ENCODE measurements at places on chromosomes 6 and 20. TPM values are rescaled to one million over a fixed set of nuclear protein-coding genes. Genes with fewer than 3 reads are reported as not detected.

GRCh38 chr6:133100865-133101264, 140.3 kb upstream of the EYA4 start:
- no peak overlapping the region for H3K4me3 ChIP-seq
- H3K27ac ChIP-seq = no peak overlapping the region
- no peaks in the 10 kb centered on the region for H3K4me1 ChIP-seq
- H3K27me3 ChIP-seq = no peaks in the 10 kb centered on the region
- H3K36me3 ChIP-seq = no peaks in the 10 kb centered on the region
- no peak for DNase-seq

Gene LY6G6C
- total RNA-seq = 3.6 TPM

Gene WFDC10B
- total RNA-seq = not detected

DNA sequence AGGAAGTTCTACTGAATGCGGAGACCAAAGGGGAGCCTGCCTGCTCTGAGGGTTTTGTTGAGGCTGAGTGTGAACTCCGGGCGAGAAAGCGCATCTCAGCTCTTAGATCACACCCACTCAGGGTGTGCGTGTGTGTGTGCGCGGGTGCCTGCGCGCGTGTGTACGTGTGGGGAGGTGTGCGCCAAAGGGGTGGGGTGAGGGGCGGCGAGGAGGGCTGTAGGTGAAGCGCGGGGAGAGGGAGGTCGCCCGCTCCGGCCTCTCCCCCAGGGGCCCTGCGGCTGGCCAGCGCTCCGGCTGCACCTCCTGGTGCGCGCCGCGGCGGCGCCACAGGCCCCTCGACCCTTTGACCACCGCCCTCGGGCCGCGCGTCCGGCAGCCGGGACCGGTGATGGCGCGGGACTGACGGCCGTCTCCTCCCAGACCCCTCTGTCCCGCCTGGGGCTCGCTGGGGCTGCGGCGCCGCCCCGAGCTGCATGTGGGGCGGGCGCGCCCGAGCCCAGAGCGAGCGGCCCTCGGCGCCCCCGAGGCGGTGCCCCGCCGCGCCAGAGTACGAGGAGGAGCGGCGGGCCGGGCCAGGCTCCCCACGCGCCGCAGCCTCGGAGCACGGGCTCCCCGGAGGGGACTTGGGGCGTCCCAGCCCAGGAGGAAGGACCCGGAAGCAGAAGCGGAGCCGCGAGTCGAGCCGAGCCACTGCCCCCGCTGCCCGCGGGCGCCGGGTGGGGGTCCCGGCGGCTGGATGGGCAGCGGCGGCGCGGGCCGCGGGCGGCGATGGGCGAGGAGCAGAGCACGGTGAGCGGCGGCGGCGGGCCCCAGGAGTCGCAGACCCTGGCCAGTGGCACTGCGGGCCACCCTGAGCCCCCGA, at the start of gene RNF217:
Gene RNF217 (plus strand): TSS at position 661 of the 862 bp plus-strand sequence. CDS start 108 bp downstream, at position 769.
- no peaks in the 10 kb centered on the region for H3K4me1 ChIP-seq
- H3K4me3 ChIP-seq = peak within 1 kb of the TSS; percentile 91
- H3K36me3 ChIP-seq = no peaks in the 10 kb centered on the region

Gene MAP1LC3A
- 24.6 TPM for total RNA-seq

GRCh38 chr6:117477988-117478852, 4.3 kb upstream of the DCBLD1 start:
- no peaks in the 10 kb centered on the region for H3K27me3 ChIP-seq
- no peak overlapping the region for H3K4me3 ChIP-seq
- no peak overlapping the region for H3K27ac ChIP-seq
- no peaks in the 10 kb centered on the region for H3K36me3 ChIP-seq

Gene TEAD3
- 33.5 TPM for total RNA-seq

DNA sequence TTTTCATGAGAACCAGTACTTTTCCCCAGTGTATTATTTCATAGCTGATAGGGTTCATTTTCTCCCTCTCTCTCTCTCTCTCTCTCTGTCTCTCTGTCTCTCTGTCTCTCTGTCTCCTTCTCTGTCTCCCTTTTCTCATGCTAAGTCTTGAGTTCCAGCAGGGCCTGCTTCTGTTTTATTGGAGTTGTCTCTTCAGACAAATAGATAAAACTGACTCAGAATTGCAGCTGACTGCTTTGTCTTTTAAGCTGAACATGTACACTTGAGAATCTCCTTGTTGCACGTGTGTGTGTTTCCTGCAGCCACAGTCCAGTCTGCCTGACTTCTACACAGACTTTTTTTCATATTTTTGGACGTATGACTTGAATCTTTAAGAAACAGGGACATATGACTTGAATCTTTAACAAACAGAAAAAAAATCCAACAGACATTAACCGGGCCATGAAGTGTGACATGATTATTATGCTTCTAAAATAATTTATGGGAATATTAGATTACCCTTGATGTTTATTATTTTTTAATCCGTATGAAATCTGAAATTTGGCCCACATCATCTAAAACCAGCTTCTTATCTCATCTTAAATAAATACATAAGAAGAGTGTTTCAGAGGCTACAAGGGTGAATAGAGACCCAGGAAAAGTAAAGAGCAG, 71.5 kb downstream of the JAG1 start:
- H3K27ac ChIP-seq = peak overlapping the region; percentile 25
- H3K27me3 ChIP-seq = no peaks in the 10 kb centered on the region
- no peaks in the 10 kb centered on the region for H3K36me3 ChIP-seq
- H3K4me3 ChIP-seq = no peak overlapping the region
- peaks cover 11% of the 10 kb centered on the region for H3K4me1 ChIP-seq
- no peak for DNase-seq

DNA sequence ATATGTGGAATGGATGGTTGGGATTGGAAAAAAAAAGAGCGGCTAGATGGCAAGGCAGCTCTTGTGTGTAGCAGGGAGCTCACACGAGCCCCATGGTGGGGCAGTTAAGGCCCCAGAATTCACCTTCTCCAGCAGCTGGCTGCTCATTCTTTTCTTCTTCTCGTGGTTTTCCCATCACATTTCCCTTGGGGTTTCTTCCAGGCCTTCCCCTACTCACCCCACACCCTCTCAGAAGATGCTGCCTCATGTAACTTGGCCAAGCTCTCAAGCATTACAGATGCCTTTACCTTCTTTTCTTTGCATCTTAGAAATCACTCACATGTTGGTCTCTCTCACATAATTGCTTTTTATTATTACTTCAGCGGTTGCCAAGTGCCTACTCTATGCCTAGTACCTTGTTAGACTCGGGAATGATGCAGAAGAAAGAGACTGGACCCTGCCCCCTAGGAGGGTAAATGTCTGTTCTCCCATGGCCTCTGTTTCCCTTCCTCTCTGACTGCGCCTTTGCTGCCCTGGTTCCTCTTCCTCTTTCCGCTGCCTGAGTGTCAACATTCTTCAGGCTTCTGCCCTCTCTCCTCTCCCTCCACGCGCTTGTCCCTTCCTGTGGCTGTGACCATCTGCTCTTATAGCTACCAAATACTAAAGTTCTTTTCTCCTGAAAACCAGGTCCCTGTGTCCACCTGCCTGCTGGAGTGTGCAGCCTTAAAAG, 28.6 kb downstream of the PPARD start:
- H3K4me3 ChIP-seq = no peak overlapping the region
- H3K36me3 ChIP-seq = no peaks in the 10 kb centered on the region
- DNase-seq = no peak
- H3K4me1 ChIP-seq = peaks cover 12% of the 10 kb centered on the region
- H3K27ac ChIP-seq = no peak overlapping the region

Gene TRAPPC3L
- not detected for total RNA-seq

- H3K4me1 ChIP-seq = peaks cover 25% of the 10 kb centered on the region
- H3K36me3 ChIP-seq = no peaks in the 10 kb centered on the region
- H3K27me3 ChIP-seq = no peaks in the 10 kb centered on the region
- no peak for DNase-seq
Measured at GRCh38 chr6:139983555-139984276, 609.3 kb upstream of the CITED2 start.

Gene C20orf141
- not detected for total RNA-seq

- H3K27me3 ChIP-seq = no peaks in the 10 kb centered on the region
- H3K36me3 ChIP-seq = no peaks in the 10 kb centered on the region
- H3K27ac ChIP-seq = no peak overlapping the region
Measured at GRCh38 chr6:84553527-84553926, 210.9 kb downstream of the TBX18 start.

DNA sequence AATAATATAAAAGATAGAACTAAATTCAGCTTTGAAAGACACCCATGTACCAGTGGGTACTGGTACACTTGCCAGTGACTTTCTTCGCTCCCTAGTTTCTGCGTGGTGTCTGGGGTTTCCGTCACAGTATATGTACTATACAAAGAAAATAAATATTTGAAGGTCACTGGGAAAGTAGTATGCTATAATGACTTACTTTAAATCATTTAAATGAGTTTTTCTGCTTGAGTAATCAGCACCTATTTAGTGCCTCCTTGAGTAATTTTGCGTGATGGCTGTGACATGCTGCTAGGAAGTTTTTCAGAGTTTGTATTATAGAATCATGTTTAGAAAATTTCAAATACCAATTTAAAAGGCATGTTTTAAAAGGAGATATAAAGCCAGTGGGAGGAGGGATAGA, 3.2 kb upstream of the CTCFL start:
- no peak for DNase-seq
- H3K27ac ChIP-seq = no peak overlapping the region
- no peaks in the 10 kb centered on the region for H3K27me3 ChIP-seq
- no peaks in the 10 kb centered on the region for H3K36me3 ChIP-seq
- peaks cover 4% of the 10 kb centered on the region for H3K4me1 ChIP-seq

Gene CENPW
- 2.1 TPM for total RNA-seq
